Stimulated activated CD4-positive, alpha-beta T cell treated with anti-CD3 and anti-CD28 coated beads, Interleukin-1b, Interleukin-23, amount 100 ng/mL, for 24 hours (primary cell): ENCODE measurements at places on chromosomes 2 and 18.
A peak's percentile ranks its signal among the peaks of the same experiment; 100 is the strongest.

DNA sequence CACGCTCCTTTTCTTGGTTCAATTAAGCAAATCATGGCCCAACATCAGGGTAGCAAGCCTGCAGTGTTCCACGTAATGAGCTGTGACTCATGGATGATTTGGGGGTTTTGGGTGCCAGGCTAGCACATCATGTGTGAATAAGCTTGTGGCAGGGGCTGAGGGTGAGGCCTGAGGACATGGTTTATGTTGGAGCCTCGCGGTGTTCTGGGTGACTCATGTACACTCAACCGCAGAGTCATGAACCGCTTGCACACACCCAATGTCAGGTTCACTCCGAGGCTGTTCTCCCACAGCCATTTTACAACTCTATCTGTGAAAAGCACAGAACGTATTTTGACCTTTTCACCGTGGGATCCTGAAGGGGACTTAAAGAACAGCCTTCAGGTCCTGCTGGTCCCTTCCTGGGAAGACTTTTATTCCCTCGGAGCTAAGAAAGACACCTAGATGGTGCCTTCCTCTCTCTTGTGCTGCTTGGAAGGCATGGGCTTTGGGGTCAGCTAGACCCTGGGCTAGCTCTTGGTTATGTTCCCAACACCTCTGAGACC is 139.9 kb upstream of the ZEB2 start:
- DNase-seq, result peak; percentile 1

DNA sequence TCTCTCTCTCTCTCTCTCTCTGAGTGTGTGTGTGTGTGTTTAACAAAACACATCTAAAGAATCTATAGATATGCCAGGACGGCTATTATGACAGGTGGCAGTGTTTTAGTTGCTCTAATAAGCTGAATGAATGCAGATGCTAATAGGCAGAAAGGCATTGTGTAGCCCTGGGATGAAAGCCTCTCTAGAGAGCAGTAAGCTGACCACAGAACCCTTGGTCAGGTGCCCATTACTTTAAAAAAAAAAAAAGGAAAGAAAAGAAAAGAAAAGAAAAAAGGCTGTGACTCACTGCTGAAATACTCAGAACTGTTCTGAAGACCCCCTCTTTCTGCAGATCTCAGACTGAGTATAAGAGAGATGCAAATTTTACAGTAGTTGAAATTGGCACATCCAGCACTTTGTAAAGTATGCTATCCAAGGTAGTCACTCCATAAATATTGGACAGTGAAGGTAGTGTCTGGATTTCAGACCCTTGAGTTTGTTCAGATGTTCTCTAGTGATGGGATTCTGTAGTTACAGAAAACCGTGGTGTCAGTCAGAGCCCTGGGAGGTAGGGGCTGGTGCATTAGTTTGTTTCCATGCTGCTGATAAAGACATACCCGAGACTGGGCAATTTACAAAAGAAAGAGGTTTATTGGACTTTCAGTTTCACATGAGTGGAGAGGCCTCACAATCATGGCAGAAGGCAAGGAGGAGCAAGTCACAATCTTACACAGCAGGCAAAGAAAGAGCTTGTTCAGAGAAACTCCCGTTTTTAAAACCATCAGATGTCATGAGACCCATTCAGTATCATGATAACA is 30.9 kb downstream of the OSBPL6 start:
- no peak for DNase-seq

DNA sequence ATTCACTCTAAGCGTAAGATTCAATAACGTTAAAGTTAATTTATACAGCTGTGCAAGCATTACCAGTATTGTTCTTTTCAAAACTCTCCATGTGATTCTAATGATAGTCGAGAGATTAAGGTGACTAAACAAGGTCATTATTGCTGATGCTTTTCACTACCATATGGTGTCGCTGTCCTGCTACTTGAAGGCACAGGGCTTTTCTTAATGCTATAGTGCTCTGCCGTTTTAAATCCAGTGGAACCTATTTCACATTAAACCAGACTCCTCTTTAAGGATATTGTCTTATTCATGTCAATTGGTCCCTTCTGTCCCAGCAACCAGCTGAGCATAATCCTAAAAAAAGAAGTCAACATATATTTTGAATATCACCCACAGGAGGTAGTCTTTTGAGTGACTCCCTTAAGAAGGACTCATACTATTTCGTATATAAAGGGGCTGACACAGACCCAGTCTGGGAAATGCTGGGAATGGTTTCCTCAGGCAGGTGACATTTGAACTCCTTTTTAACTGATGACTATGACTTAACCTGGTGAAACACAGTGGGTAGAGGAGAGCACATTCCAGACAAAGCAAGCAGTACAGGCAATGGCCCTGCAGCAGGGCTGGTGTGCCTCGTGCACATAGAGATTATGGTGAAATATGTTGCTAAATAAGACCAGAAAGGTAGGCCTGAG is 53.9 kb upstream of the CYTIP start:
- DNase-seq, result no peak

DNA sequence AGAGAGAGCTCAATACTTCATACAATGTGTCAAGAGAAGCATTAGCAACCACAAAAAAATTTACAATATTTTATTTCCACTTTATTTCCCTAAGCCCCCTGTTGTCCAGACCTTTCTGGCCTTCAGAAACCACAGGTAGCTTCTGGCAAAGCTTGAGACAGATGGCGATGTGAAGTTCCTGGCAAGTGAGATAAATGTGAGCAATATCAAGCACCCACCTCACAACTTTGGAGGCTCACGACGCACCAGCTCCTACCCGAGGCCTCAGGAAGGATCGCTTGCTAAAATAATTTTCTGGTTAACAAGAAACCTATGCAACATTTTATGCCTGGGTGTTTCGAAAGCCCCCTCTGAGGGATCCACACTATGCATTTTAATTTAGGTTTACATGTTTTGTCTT is 158.1 kb upstream of the CHAC2 start:
- DNase-seq, result no peak

DNA sequence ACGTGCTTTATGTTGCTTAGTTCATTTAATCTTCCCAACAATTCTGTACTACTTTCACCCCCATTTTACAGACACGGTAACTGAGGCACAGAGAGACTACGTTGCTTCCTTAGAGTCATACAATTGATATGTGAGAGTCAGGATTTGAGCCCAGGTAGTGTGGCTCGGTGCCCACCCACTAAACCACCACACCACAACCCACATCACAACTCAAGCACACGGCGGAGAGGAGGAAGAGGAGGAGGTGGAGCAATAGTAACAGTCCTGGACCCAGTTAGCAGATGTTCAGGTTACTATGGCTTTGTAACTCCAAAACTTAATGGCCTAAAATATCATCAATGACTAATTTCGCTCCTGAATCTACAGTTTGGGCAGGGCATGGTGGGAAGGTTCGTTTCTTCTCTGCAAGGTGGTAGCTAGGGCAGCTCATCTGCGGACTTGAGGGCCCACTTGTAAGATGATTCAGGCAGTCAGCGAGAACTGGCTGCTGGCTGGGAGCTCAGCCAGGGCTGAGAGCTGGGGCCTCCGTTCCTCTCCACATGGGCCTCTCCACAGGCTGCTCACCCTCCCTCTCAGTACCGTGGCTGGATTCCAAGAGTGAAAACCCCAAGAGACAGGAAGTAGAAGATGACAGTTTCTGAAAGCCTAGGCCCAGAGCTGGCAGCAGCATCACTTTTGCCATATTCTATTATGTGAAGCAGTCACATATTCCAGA is 167.1 kb downstream of the ZFP36L2 start:
- DNase-seq, result no peak

DNA sequence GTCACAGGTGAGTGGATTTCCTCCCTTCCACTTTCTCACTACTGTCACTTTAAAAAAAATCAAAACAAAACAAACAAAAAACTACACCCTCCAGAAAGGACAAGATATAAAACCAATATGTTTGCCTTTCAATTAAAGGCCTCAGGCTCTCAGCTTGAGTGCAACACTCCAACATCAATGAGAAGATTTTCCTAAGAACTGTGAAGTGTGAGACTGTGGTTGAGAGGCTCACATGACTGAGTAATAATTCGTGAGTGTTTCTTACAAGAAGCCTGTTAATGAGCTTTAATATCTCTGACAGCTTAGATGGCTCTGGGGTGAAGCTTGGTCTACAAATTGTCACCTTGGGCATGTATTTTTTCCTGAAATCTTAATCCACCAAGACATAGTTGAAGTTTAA is 216.1 kb downstream of the ETAA1 start:
- DNase-seq, result no peak

GRCh38 chr18:74139888-74140287 is 7.7 kb downstream of the FBXO15 start:
- DNase-seq, result peak; percentile 25

GRCh38 chr2:26946841-26947784 is 23.3 kb upstream of the MAPRE3 start:
- DNase-seq, result no peak

- no peak for DNase-seq
Observed at GRCh38 chr2:224363281-224363680, 38.6 kb downstream of the FAM124B start.

DNA sequence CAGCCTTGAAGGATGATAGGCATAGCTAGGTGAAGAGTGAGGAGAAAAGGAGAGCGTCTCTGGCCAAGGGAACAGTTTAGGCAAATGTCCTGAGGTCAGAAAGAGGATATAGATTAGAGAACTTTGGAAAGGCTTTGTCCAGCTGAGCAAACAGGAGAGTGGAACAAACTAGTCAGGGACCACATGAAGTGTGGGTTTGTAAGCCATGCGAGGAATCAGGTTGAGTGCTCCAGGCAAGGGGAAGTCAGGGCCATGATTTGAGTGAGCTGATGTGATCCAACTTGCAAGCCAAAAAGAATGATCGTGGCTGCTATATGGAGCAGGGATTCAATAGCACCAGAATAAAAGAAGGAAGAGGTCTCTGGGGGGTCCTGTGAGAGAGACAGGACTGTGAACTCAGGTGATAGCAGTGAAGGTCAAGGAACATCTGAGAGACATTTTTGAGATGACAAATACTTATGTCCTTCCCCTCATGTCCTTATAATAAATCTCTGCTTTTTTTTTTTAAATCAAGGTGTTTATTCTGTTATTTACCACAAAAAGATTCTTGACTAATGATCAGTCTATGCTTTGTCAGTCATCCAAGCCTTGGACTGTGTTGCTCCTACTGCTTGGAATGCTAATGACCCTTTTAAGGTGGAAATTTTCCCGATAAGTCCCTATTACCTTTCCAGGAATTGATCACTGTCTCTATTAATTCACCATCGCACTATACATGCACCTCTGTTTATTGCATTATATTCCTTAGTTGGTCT is 472.6 kb downstream of the TXNL1 start:
- DNase-seq, result no peak

GRCh38 chr2:229071292-229071976 is 199.7 kb downstream of the PID1 start:
- DNase-seq, result no peak

DNA sequence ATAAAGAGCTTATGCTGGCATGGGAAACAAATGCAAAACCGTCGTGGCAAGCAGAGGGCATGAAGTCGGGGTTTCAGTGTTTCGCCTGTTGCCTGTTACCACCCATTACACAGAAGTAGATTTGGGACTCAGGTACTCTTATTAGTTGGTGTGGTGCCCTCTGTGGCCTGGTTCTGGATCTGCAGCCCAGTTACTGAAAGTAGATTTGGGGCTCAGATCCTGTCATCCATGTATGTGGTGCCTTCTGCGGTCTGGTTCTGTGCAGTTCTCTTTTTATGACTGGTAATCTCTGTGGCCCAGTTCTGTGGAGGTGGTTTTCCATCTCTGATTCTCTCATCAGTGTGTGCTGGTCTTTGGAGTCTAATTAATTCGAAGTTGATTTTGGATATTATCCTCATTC is 45.2 kb downstream of the ADNP2 start:
- no peak for DNase-seq

- DNase-seq, result no peak
Observed at GRCh38 chr2:147763861-147764260, 81.0 kb upstream of the ACVR2A start.

DNA sequence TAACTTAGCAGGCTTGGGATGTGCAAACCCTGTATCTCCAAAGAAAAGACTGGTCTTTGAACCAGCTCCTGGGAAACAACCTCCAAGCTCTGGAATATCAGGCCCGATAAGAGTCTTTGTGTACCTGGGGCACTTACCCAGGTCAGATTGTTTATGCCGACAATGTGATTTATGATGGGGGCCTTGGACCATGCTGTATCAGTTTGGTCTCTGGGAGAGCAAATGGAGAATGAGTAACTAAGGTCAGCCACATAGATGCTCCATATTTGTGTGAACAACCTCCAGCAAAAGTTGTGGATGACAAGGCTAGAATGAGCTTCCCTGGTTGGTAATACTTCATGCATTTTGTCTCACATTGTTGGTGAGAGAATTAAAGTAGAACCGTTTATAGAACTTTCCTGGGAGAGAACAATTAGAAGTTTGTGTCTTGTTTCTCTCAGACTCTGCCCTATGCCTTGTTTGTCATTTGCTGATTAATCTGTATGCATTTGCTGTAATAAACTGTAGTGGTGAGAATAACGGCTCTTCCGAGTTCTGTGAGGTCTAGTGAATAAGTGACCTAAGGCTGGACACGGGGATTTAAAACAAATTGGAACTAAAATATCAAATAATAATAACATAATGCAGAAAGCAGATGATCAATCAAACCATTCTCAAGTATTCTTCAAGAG is 259.1 kb downstream of the XIRP2 start:
- no peak for DNase-seq

DNA sequence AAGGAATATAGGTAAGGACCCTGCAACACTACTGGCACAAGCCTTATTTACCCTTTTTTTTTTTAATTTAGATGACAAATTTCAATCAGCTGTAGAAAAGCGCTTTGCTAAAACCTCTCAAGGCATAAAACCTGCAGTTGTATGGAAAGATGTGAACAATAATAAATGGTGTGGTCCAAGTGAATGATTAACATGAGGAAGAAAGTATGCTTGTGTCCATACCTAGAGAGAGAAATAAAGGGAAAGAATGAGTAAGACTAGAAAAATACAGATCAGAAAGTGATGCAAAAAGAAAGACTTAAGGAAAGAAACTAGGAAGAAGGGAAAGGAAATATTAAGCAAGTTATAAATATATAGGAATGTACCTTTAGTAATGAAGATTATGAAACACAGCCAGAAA is 119.2 kb upstream of the SCN7A start:
- no peak for DNase-seq

DNA sequence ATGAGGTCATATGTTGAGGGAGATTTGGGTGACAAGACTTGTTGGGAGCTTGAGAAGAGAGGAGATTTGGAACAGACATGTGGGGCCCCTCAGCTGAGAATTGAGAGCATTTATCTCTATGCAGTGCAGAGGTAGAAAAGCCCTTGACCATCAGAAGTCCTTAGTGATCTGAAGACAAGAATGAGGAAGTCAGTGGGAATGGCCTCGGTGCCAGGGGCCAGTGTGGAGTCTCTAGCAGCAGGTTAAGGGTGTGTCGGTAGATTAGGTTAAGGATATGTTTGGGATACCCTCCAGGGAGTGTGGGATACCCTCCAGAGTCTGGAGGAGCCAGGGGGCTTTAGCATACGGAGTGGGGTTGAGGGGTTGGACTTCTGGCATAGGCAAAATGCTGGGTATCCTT is 41.6 kb downstream of the FBXO48 start:
- no peak for DNase-seq

DNA sequence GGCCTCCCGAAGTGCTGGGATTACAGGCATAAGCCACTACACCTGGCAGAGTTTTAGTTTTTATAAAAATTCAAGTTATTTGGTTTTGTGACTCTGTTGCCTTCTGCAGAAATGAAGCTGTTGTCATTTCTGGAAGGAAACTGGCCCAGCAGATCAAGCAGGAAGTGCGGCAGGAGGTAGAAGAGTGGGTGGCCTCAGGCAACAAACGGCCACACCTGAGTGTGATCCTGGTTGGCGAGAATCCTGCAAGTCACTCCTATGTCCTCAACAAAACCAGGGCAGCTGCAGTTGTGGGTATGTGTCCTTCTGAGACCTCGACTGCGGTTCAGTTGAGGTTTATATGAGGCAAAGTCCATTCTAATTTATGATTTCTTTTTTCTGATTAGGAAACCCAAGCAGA is 7.2 kb downstream of the MTHFD2 start:
- DNase-seq, result no peak
